ENCODE measurements at places on chromosomes 16 and 17.

GRCh38 chr16:1863681-1864460, 8.1 kb downstream of the MEIOB start:
- DNase-seq: no peak

DNA sequence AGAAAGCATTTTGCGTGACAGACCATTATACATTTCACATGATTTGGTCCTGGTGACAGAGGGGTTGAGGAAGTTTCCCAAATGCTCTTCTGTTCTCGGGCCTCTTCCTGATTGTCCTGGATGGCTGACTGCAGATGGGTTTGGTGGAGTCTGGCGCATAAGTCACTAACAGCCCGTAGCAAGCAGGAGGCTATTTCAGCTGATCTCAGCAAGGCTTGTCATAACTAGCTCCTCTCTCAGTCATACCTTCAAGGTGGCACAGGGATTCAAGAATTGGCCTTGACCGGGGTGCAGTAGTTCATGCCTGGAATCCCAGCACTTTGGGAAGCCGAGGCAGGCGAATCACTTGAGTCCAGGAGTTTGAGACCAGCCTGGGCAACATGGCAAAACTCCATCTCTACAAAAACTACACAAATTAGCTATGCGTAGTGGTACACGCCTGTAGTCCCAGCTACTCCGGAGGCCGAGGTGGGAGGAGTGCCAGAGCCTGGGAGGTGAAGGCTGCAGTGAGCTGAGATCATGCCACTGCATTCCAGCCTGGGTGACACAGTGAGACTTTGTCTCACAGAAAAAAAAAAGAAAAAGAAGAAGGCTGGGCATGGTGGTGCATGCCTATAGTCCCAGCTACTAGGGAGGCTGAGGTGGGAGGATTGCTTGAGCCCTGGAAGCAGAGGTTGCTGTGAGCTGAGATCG, 68.9 kb upstream of the HAS3 start:
- no peak for DNase-seq

GRCh38 chr17:43826206-43826605, 6.7 kb downstream of the MPP3 start:
- no peak for DNase-seq

DNA sequence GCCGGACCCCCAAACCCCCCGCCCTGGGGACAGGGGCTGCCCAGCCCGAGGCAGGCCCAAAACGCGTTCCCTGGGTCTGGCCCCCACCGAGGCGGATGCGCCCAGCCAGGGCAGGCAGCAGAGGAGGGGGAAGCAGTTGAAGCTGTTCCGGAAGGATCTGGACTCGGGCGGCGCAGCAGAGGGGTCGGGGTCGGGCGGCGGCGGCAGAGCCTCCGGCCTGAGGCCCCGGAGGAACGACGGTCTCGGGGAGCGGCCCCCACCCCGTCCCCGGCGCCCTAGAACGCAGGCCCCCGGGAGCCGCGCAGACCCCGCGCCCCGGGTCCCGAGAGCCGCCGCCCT, 22.9 kb upstream of the ZFPM1 start:
- DNase-seq: no peak

- no peak for DNase-seq
These were observed 283.1 kb downstream of the SEC14L1 start for GRCh38 chr17:77423589-77424451.

DNA sequence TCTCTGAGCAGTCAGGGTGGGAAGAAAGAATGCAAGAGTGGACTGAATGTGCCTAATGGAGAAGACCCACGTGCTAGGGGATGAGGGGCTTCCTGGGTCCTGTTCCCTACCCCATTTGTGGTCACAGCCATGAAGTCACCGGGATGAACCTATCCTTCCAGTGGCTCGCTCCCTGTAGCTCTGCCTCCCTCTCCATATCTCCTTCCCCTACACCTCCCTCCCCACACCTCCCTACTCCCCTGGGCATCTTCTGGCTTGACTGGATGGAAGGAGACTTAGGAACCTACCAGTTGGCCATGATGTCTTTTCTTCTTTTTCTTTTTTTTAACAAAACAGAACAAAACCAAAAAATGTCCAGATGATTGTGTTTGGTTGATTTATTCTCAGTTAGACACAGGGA, 14.1 kb downstream of the IGFBP4 start:
- no peak for DNase-seq

DNA sequence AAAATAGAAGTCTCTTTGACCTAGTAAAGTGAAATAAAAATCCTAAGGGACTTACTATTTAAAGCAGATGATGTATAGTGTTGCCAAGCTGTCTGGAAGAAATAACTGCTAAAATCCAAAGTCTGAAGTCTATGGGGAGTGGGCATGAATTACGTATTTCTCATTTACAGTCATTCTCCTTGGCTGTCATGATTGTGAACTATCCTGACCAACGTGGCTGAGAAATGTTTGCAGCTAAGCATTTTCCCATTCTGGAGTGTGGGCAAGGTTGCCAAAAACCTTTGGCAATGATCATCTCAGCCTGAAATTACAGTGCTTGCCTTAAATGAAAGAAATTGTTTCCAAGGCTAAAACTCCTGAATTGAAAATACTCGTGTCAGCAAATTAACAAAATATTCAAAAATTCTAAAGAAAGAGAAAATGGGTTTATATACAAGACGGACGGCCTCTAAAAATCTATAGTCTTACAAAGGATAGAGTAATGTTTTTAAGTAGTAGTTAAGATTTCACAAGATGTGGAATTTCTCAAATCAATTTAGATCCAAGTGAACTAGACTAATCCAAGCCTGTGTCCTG, 77.0 kb downstream of the CACNG1 start:
- no peak for DNase-seq

- DNase-seq: no peak
These were observed 1.1 kb downstream of the IFT20 start for GRCh38 chr17:28334171-28334570.

Data from activated T-helper 1 cell treated with Interleukin-2 at 50 U/mL for 16 hours (primary cell).